ENCODE measurements at places on chromosomes 5 and 9.

DNA sequence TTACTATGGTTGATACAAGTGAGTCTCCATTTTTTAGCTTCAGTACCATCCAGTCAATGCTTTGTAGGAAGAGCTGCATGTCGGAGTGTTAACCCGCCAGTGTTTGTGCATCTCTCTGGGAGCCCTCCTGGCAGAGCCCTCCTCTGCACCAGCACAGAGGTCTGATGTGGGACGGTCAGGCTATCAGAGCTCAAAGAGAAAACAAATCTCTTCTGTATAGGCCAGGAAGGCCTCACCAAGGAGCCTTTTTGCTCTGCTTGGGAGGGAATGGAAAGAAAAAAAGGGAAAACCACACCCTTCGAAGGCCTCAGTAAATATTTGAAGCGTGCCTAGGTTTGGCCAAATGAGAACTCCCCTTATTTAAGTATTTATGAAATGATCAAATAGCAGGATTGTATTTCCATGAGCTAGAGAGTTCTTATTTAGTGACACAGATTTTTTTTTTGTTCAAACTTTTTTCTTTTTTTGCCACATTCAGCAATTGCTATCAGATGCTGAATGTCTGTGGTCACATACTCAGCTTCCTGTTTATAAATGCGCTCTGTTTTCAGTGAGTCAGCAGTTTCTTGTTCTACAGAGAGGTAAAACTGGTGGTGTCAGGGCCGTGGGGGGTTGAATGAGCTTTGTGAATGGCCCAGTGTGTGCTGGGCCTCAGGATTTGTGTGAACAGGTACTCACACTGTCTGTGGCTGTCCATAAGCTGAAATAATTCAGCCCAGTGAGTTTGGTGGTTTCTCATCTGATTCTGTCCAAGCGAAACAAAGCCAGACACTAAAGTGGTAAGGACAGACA lies 226.6 kb downstream of the SNX18 start:
- DNase-seq = peak; percentile 99

DNA sequence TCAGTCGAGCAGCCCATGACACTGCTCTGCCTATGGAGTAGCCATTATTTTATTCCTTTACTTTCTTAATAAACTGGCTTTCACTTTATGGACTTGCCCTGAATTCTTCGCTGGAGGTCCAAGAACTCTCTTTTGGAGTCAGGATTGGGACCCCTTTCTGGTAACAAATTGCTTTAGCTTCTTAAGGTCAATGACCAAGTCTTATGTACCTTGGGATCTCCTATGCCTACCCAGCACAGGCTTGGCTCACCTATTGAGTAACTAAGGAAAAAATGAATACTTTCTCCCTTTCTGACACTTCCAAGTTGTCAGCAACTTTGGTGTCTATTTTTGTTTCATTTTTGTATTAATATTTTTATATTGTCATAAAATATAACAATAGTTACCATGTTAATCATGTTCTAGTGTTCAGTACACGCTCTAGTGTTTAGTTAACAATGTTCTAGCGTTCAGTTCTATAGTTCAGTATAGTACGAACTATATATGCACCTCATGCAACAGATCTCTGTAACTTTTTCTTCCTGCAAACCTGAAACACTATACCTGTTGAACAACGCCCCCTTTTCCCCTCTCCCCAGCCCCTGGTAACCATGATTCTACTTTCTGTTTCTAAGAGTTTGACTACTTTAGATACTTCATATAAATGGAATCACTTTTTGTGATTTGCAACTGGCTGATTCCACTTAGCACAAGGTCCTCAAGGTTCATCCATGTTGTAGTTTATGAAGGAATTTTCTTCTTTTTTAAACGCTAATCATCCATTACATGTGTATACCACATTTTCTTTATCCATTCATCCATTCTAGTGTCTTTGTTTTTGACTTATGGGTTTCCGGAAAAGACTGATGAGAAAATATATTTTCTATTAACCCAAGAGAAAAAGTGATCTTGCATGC lies 1.8 kb upstream of the RHOBTB3 start:
- DNase-seq = no peak

- peak; percentile 45 for DNase-seq
Measured at GRCh38 chr9:98317134-98317857, 61.8 kb upstream of the TBC1D2 start.

GRCh38 chr5:2326601-2327000 lies 424.9 kb downstream of the IRX2 start:
- no peak for DNase-seq

DNA sequence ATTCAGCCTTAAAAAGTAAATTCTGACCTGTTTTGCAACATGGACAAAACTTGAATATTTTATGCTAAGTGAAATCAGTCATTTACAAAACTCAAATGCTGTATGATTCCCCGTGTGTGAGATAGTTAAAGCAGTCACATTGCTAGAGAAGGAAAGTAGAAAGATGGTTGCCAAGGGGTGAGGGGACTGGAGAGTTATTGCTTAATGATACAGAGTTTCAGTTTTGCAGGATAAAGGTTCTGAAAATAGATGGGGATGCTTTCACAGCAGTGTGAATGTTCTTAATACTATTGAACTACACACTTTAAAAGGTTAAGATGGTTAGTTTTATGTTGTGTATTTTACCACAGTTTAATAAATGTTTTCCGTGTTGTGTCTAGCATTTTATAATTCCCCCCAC lies 51.2 kb downstream of the SGCD start:
- no peak for DNase-seq

Measured in AG10803 (cell line).